Cerebellum (tissue), 4 donors: ENCODE measurements at places on chromosomes 11 and 22.

GRCh38 chr11:63888170-63889086 is 28.5 kb downstream of the RCOR2 start:
- DNase-seq = no peak

DNA sequence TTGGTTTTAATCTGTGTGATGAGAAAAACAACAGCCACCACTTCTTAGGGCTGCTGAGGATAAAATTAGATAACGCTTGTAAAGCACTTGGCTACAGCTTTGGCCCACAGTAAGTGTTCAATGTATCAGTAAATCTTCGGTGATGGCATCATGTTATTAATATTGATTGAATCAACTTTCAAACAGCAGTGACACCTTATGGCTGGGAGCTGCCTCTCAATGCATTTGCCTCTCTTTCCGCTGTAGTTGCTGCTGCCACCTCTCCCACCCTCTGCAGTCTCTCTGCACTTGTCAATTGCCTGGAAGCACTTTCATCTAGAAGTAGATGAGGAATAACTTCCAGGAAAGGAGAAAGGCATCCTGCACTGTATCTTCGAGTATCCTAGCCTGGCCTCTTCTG is 491.1 kb downstream of the OPCML start:
- no peak for DNase-seq

- no peak for DNase-seq
Observed at GRCh38 chr11:84396521-84396920, 1110.4 kb upstream of the CCDC90B start.

DNA sequence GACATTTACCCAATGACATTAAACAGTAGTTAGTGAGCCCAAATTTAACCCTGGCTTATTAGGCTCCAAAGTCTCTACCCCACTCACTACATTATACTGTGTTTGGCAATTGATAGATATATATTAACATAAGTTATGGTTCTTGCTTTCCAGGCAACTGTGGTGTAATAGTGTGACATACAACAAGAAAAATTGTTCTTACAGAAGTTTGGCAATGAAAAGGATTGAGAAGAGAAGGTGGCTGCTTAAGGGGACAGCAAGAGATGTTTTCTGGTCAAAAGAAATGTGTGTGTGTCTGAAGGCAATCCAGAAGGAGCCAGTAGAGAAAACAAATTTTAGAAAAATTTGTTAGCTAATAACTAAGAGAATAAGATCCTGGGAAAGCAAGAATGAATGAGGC is 132.4 kb downstream of the SWAP70 start:
- DNase-seq = no peak

- DNase-seq = no peak
Observed at GRCh38 chr11:72921028-72921716, 107.0 kb downstream of the ATG16L2 start.

DNA sequence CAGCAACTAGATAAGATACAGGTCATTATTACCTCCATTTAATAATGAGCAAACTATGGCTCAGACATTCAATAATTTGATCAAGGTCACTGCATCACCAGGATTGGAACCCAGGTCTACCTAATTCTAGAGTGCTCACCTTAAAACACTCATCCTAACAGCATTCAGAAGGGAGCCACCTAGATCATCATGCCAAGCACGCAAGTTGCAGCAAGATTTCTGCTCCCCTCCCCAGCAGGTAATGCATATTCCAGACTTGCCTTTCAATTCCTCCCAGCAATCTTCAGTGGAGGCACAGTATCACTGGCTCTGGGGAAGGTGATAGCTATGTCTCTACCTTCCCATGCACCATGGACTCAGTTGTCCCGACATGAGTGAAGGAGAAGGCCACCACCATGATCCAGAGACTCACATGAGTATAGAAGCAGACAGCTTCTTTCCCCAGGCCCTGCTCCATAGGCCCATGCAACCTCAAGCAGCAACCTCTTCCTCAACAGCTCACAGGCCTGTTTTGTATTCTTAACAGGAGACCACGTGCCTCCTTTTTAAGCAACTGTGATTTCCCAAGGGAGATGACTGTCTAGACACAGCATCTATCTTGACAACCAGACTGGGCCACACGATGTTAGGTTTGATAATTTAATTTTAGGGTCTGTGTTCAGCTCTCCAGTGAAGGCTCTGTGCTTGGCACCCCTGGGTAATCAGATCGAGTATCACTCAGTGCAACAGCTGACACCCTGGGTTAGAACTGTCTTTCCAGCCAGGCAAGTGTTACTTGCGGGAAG is 36.4 kb downstream of the RAB30 start:
- DNase-seq = no peak

GRCh38 chr11:121692236-121692635 is 239.5 kb upstream of the SORL1-AS1 start:
- no peak for DNase-seq

GRCh38 chr11:10990160-10990559 is 132.3 kb upstream of the ZBED5 start:
- DNase-seq = peak; percentile 43

GRCh38 chr11:18132341-18132740 is at the start of gene MRGPRX3:
Gene MRGPRX3, plus strand, starts transcription at chr11:18132571. Its CDS starts 4,632 bp downstream, at chr11:18137203.
- DNase-seq = no peak

DNA sequence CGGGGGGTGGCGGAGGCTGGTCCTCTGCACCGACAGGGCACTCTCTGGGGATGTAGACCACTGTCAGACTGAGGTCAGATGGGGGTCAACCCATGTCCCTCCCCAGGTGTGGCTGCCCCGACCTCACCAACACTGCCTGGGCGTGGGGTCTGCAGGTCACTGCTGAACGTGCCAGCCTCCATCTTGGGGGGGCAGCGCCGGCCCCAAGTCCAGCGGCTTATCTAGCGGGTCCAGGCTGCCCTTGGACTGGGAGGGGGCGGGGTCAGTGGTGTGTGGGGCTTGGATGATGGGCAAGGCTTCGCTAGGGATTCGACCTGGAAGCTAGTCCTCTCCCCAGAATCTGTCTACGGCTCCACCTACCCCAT is 178.2 kb downstream of the IGLL1 start:
- DNase-seq = no peak

GRCh38 chr11:35265755-35266454 is 126.9 kb downstream of the CD44 start:
- no peak for DNase-seq

DNA sequence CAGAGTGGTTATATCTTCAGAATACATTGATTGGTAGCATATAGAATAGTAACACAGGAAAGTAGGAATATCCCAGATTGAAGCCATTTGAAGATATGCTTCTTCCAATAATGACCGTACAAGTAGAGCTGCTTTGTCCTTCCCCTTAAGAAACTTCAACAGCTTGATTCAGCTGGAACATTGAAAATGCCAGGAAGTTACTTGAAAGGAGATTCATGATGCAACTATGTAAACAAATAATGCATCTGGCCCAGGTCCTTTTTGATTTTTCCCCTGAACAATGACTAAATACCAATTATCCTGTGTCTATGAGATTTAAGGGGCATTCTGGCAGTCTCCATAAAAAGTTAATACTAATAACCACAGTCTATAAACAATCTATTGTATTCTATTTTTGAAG is 3.0 kb downstream of the DKK3 start:
- no peak for DNase-seq

GRCh38 chr11:56509439-56509838 is 18.3 kb upstream of the OR5M8 start:
- DNase-seq = no peak

DNA sequence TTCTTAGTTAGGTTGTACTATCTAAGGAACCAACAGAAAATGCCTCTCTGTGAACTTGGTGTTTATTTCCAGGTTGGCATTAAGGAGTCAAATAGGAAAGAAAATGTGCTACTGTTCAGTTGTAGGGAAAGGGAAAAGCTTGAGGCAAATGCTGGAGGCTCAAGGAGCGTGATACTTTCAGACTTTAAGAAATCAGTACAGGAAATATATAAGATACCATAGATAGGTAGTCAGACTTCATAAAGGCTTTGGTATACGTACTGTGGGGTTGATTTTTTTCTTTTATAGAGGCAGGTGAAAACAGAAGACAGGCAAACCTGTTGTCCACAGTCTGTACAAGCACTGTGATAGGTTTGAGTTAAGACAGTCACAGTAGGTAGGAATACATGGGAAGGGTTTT is 30.8 kb downstream of the EP300 start:
- DNase-seq = no peak

DNA sequence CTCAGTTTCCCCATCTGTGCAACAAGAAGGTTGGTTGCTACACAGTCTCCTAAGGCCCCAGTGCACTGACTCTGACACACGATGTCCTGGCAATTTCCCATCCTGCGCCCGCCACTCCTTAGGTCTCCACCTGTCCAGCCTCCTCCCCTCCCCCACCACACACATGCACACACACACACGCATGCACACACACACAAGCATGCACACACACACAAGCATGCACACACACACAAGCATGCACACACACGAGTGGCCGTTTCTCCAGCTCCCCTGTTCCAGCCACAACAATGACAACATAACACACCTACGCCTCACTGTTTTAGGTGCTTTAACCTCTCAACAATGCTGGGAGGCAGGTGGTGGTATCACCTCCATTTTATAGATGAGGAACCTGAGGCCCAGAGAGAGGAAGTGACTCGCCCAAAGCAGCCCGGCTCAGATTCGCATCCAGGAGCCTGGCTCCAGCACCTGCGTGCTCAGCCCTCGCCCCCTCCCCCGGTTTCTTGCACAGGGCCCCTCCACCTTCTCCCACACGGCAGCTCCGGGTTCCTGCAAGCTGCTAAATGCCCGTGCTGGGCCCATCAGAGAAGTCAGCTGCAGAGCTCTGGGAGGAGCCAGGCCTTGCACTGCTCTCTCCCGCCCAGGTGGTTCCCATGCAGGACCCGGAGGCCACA is 13.0 kb downstream of the CYTH4 start:
- no peak for DNase-seq

DNA sequence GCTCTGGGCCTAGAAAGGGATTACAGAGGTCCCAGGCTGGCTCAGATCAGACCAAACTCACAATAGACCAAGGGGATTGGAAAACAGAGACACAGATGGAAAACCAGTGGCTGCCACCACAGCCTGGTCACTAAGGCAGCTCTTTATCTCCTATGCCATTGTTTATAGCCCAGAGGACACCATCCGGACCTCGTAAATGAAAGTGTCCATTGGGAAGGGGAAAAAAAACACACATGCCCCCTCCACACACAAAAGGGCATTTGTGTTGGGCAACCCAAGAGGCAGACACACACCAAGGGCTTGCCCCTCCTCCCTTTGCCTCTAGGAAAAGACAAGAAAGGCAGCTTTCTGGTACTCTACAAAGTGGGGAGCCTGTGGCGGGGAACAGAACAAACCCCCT is 85.9 kb downstream of the GAB2 start:
- no peak for DNase-seq

DNA sequence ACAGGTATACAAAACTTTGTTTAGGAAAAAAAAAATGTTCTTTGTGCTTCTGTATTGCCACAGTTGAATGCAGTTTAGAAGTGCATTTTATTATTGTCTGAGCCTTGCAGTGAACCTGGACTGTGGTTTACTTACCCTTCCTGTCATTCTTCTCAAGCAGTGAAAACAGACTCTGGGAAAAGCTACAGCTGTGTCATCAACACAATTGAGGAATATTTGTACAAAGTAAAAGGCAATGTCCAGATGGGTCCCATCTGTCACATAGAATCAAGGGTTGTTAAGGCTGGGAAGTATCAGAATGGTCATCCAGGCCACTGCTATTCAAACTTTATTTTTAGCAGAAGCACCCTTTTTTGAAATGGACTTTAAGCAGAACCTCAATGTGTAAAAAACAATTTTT is 73.3 kb downstream of the TRIM44 start:
- no peak for DNase-seq

- DNase-seq = peak; percentile 54
Observed at GRCh38 chr11:116224154-116224888, 548.5 kb downstream of the BUD13 start.

DNA sequence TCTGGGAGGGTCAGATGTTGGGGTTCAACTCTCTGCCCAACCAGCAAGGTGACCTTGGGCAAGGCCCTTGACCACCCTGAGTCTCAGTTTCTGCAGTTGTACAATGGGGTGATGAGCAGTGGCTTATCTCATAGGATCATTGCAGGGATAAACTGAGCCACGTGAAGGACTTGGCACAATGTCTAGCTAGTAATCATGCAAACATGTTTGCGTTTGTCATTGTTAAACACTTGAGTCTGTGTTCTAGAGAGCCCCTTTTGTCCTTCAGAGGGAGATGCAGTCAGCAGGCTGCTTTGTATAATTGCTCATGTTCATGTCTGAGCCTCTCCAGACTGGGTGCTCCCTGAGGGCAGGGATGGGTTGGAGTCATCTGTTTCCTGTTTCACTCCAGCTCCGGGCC is 15.8 kb downstream of the CD82 start:
- DNase-seq = no peak

DNA sequence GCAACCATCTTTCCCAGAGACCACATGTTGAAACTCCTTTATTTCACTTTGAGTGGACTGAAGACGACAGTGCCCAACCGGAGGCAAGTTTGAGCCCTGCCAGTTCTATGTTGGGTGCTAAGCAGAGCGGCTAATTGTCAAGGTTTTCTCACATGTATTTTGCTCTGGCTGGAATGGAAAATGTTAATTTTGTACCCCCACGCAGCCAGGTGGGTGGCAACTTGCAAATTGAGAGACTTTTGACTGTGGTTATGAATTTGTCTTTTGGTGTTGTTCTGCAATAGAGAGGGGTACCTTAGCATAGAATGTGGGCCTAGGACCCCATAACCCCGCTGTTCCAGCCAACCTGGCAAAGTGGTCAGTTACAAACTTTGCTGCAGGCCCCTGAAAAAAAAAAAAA is 42.5 kb upstream of the SLC5A12 start:
- no peak for DNase-seq

- DNase-seq = no peak
Observed at GRCh38 chr11:75141166-75141565, 9.7 kb upstream of the SLCO2B1 start.

- DNase-seq = no peak
Observed at GRCh38 chr11:15761235-15761634, 595.1 kb downstream of the SOX6 start.

GRCh38 chr11:123474994-123475393 is 44.9 kb downstream of the GRAMD1B start:
- peak; percentile 44 for DNase-seq

DNA sequence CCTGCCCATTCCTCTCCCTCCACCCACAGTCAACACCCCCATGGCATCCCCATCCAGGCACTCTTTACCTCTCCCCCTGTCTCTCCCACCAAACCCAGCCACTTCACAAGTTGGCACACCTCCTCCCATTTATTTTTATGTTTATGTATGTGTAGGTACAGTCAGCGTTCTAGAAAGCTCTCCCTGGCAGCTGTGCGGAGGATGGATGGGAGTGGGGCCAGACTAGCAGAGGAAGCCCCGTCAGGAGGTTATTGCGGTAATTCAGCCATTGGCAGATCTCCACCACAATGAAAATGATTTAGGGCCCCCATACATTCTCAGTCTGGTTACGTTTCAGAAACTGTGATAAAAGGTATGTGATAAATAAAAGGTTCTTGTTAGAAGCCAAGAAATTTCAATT is 51.3 kb downstream of the BTG4 start:
- DNase-seq = no peak

DNA sequence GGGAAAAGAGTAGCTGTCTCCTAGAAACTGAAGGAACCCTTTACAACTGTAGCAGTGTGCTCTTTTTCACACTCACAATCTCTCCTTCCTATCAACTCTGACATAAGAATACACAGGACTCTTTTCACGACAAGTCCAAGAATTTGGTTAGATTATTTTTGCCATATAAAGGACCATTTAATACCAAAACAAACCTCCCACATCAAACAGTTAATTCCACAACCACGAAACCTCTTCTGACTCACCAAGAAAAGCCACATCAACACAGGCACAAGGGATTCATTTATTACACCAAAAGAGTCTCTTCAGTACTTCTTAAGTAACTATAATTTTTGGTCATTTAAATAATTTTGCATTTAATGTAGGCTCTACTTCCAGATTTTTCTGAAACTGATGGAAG is 222.6 kb upstream of the PITPNB start:
- no peak for DNase-seq

- DNase-seq = no peak
Observed at GRCh38 chr11:64849598-64850356, 5.3 kb upstream of the CDC42BPG start.
